NCI-H524 (cell line): ENCODE measurements at places on chromosomes 4 and X.

GRCh38 chrX:54042609-54043021, 1.7 kb downstream of the PHF8 start:
- peak; percentile 56 for DNase-seq

DNA sequence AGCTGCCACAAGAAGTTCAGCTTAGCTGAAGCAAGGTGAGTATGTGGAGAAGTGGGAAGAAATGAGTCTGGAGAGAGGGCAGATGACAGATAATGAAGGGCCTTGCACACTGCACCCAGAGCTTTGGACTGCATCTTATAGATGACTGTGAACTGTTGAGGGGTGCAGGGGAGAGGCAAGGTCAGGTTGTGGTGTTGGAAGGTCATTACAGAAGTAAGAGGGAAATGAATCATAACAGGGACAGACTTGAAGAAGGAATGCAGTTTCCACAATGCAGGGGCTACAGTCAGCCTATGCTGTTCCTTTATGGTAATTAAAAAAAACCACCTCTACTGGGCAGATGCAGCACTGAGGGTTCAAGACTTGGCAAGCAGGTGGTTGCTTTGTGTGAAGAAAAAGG, 4.8 kb upstream of the IGFBP7 start:
- DNase-seq = no peak

- DNase-seq = no peak
These were observed 138.6 kb upstream of the APOOL start for GRCh38 chrX:84865113-84865512.

GRCh38 chrX:12308420-12308819, 170.1 kb downstream of the FRMPD4 start:
- DNase-seq = no peak

GRCh38 chr4:39045827-39046221, 13.6 kb upstream of the TMEM156 start:
- DNase-seq = no peak

GRCh38 chrX:85561231-85561630, 181.8 kb upstream of the POF1B start:
- DNase-seq = peak; percentile 66

- DNase-seq = no peak
These were observed 264.6 kb upstream of the FMR1 start for GRCh38 chrX:147646949-147647723.

DNA sequence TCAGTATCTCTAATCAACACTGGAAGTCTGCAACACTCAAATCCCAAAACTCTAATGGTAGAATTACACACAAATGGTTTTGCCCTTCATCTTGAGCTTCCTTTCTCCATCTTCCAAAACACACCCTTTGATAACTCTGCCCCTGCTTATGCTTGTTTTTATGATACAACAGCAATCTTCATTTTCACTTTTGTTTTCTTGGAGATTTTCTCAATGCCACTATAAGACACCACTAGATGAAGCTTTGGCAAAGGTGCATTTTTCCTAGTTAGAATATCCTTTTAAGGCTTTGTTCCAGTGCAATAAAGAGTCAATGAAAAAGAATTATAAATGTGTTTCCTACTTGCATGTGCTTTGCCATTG, 472.4 kb upstream of the NWD2 start:
- no peak for DNase-seq

DNA sequence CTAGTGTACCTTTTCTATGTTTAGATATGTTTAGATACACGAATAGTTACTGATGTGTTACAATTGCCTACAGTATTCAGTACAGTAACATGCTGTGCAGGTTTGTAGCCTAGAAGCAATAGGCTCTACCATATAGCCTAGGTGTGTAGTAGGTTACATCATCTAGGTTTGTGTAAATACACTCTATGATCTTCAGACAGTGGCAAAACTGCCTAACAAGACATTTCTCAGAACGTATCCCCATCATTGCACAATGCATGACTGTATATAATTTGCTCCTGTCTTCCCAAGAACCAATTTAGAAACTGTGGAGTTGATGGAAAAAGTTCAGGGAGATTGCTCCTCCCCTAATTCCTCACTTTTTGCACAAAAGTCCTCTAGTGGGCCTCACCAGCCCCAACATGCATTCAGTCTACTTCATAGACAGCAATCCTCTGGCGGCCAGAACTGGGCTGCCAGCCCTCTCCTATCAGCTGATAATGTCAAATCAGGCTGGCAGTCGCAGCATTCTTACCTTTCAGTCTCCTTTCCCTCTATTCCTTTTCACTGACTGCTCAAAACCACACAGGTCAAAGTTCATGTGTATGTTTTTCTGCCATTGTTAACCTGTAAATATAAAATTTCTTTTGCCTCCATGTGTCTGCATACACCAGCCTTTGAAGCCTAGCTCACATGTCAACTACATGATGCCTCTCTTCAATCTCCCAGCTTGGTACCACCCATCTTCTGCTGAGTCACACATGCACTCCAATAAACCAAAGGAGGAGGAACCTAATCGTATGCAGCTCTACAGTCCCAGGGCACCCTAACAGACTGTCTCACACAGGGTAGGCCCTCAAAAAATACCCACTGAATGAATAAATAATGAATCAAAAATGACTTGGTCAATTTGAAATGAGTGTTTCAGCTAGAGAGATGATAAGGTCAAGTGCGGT, 32.0 kb downstream of the BCLAF3 start:
- no peak for DNase-seq

- no peak for DNase-seq
These were observed 112.0 kb upstream of the MAGEB18 start for GRCh38 chrX:26026179-26026578.

GRCh38 chr4:124097447-124097846, 615.1 kb downstream of the ANKRD50 start:
- DNase-seq = no peak

DNA sequence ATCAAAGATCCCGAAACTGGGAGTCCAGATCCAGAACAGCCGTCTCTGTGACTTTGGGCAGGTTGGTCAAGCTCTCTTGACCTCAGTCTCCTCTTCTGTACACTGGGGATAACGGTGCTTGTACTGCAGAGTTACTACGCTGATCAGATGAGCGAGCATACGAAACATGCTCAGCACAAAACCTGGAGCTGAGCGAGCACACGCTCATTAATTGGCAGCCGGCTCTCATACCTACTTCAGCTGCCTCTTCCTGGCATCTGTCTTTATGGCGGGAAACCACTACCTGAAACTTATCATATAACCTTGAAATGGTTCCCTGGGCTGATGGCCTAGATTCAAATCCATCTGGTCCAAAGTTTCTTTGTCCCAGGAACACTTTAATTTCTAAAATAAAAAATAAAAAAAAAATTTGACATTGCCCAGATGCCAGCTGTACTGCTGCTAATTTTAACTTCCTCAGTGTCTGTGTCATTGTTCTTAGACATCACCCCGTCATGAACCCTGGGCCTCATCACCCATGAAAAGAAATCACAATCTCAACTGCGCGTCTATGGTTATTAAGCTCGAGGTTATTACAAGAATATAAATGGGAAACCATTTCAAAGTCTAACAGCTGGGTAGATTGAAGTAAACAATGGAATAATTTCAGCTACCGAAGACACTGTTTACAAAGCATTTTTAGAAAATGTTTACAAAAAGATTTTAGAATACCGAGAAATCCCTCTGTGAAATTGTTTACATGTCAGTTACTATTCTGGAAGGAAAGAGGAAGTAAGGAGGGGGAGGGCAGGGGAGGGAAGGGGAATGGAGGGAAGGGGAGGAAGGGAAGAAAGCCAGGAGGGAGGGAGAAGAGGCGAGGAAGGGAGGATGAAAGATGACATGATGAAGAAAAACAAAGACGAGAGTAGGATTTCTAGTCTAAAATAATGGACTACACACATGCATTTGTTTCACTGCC, 49.0 kb downstream of the CRMP1 start:
- DNase-seq = no peak

GRCh38 chrX:106927023-106927422, 6.8 kb downstream of the CLDN2 start:
- DNase-seq = no peak

DNA sequence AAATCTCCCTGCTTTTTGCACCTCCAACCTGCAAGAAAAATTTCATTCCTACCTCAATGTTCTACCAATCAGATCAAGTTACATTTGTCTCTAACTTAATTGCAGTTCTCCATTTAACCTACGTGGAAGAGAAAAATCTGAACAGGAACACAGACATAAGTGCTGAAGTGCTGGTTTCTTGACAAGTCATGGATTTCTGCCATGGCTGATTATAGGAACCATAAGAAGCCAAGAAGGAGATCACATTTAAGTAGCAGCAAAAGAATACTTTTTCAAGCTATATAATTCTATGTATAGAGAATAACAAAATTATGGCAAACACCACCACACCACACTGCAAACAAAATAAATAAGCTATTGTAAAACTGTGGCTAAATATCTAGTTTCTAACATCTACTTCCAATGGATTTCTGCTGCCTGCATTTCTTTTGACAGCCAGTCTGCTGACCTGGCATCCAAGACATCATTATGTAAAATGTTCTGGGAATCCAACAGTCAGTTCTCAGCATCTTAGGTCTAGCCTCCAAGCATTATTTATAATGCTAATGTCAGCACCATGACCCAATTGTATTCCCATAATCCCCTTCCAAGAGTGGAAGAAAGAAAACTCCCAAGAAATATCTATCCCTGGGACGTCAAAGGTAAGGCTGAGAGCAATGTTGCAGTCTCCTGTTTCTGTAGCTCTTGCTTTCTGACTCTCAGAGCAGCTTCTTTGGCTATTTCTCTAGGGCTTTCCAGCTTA, 50.8 kb upstream of the GAB1 start:
- no peak for DNase-seq

DNA sequence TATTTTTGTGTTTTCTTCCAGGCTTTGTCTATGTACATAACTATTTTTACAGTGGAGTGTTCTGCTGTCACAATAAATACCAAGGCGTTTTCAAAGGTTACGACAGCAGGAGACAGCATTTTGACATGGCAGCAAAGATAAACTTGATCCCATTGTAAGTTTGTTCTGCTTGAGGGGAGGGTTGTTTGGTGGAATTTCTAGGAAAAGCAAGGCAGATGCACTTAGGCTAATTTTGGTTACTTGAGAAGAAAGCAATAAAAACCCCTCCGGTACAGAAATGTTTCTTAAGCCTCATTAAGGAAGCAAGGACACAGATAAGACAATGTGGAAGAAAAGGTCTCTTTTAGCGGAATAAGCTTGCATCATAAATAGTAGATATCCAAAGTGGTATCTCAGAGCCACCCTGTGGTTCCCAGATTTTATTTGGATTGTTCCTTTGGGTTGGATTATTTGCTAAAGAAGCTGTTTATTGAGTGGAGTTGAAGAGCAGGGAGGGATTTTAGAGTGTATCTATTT, 54.3 kb downstream of the CLCN5 start:
- DNase-seq = peak; percentile 38
